ENCODE measurements at places on chromosomes 13 and 19.

- DNase-seq = peak; percentile 53
These were observed at the start of gene LRFN3 for GRCh38 chr19:35935911-35936737. TSS of gene LRFN3 (plus strand) at chr19:35936374. CDS start at chr19:35939426, 3,052 bp downstream.

- DNase-seq = no peak
These were observed 963 bp downstream of the VPS36 start for GRCh38 chr13:52449331-52450011.

DNA sequence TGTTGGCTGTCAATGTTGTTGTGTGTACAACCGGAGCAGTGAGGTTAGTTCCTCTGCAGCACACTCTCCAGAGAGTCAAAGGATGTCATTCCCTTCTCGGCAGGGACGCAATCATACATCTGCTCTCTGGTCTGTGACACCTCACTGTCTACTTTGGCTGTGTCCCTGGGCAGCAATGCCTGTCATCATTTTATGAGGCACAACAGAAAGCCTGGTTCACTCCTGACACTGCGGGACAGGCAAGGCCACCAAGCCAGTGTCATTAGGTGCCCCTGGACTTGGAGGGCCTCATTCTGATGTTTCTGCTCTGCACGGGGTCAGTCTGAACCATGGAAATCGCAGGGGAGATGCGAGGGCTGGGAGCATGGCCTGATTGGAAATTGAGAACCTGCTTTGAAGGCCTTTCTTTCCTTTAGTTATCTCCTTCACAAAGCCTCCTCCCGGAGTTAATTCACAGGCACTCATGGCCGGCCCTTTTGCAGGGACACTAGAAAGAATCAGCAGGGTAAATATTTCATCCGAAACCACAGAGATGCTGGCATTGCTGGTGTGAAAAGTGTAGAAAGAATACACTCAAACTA, 284.4 kb downstream of the ZNF536 start:
- no peak for DNase-seq

- no peak for DNase-seq
These were observed 463.0 kb downstream of the TSHZ3 start for GRCh38 chr19:30886222-30886621.

All from stimulated activated CD8-positive, alpha-beta memory T cell treated with anti-CD3 and anti-CD28 coated beads, Interleukin-4, amount 100 ng/mL, for 24 hours (primary cell).